Endothelial cell of umbilical vein (primary cell): ENCODE measurements at places on chromosomes 7 and 10. TPM values are rescaled to one million over a fixed set of nuclear protein-coding genes. Genes with fewer than 3 reads are reported as not detected.

HILPDA gene
- 14.1 and 14.4 TPM in 2 replicates for total RNA-seq

ASIC3 gene
- total RNA-seq, result 0.69 and 1.4 TPM in 2 replicates

OTUD1 gene
- total RNA-seq, result 4.8 and 6.0 TPM in 2 replicates

C10orf62 gene
- total RNA-seq, result not detected in 2 replicates

CHN2 gene
- 3.2 and 5.0 TPM in 2 replicates for total RNA-seq

SLC26A5 gene
- not detected in 2 replicates for total RNA-seq

C10orf67 gene
- total RNA-seq, result not detected in 2 replicates

GPR37 gene
- total RNA-seq, result 2.1 and 2.2 TPM in 2 replicates

CRYGN gene
- not detected in 2 replicates for total RNA-seq

NODAL gene
- not detected in 2 replicates for total RNA-seq

PRSS58 gene
- not detected in 2 replicates for total RNA-seq

ABCB4 gene
- 0.09 and 0.15 TPM in 2 replicates for total RNA-seq

TMEM254 gene
- 6.0 and 10.1 TPM in 2 replicates for total RNA-seq
